ENCODE measurements at places on chromosomes 5 and 9.

DNA sequence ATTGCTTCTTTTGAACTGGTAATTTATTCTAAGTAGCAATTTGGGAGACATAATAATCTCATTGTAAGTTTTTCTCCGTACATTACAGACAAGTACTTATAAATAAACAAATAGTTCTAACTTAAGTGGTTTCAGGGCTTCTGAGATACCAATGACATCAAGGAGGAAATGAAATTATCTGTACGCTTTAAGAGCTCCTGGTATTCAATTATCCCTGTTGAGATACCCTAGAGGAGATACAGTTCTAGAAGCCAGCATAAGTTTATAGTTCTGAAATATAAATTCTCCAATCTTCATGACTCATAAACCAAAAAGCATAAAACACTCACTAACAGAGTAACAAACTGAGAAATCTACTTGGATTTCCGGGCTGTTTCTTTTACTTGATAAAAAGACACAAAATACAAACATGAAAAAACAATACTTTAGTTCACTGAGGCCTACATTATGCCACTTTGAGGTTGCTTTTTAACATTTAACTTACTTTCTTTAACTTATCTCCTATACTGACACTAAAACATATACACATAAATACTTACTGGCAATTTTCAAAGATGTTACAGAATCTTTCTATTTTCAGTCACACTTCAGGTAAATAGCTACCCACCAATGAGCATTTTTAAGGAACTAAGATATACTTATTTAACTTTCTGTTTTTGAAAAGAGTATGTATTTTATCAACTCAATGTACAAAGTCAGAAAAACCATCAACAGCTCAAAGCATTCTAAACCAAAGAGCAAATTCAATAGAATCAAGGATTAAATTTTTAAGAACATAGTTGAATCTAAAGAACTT is 7.5 kb downstream of the DCTN4 start:
- DNase-seq = no peak

DNA sequence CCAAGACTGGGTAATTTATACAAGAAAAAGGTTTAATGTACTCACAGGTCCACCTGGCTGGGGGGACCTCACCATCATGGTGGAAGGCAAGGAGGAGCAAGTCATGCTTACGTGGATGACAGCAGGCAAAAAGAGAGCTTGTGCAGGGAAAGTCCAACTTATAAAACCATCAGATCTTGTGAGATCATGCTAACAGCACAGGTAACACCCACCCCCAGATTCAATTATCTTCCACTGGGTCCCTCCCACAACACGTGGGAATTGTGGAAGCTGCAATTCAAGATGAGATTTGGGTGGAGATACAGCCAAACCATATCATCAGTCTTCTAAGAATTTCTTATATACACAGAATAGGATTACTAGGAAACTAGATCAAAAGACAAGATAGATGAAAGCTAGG is 555.6 kb downstream of the PRR16 start:
- DNase-seq = no peak

- no peak for DNase-seq
Measured at GRCh38 chr9:35749515-35750255, 598 bp downstream of the RGP1 start.

- no peak for DNase-seq
Measured at GRCh38 chr9:14272927-14273528, 40.9 kb downstream of the NFIB start.

DNA sequence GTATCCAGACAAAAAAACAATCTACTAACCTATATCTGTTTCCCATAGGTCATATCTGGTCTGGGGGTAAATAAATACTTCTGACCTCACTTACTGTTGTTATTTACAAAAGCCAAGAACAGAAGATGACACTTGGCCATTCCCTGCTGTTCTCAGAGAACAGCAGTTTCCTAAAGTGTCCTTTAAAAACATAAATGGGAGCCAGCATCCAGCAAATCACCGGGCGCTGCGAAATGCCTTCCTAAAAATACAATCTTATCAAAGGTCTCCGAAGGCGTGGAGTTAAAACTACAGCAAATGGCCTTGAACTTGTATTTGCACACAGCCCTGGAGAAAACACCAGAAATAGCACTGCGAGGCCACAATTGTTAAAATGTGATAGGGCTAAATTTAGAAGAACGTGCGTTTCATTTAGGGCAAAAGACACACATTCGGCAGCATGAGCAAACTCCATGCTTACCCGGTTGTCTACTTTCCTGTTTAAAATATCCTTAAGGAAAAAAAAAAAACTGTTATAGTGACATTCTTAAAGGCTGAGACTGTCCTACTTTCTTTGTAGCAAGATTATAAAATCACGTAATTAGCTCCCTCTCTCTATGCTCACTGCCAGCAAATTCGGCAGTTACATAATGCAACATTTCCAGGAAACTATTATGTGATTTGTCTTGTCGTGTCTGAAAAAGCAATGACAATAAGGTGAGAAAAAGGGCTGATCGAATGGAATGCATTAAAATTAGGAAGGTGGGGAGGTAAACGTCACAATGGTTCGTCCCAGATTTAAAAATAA is 1.5 kb downstream of the NFIL3 start:
- DNase-seq = no peak

- DNase-seq = no peak
Measured at GRCh38 chr5:35183556-35183955, 46.7 kb downstream of the PRLR start.

GRCh38 chr5:158487664-158488063 is 612.1 kb downstream of the EBF1 start:
- no peak for DNase-seq

- no peak for DNase-seq
Measured at GRCh38 chr5:53942724-53943123, 367.6 kb downstream of the ARL15 start.

DNA sequence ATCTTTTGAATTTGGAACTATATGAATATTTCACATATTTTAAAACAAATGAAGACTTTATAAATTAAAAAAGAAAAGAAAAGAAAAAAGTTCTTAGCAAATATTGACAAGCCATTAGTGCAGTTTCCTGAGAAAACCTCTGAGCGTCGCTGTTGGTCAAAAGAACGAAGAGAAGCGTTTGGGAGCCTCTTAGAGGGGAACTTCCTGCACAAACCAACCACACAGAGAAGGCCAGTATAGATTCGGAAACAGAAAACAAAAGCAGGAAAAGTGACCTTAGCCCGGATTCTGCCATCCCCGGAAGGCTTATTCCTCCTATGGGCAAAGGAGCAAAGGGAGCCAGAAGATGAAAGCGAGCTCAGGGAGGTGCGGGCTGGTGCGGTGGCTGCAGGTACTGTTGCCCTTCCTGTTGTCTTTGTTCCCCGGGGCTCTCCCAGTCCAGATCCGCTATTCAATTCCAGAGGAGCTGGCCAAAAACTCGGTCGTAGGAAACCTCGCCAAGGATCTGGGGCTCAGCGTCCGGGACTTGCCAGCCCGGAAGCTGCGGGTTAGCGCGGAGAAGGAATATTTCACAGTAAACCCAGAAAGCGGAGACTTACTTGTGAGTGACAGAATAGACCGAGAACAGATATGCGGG is at the start of gene PCDHGB2:
PCDHGB2 (plus strand) TSS at position 205 of the 637 bp plus-strand sequence; CDS start at position 347, 142 bp downstream.
- DNase-seq = no peak

- DNase-seq = no peak
Measured at GRCh38 chr9:20030221-20030620, 241.4 kb upstream of the SLC24A2 start.

DNA sequence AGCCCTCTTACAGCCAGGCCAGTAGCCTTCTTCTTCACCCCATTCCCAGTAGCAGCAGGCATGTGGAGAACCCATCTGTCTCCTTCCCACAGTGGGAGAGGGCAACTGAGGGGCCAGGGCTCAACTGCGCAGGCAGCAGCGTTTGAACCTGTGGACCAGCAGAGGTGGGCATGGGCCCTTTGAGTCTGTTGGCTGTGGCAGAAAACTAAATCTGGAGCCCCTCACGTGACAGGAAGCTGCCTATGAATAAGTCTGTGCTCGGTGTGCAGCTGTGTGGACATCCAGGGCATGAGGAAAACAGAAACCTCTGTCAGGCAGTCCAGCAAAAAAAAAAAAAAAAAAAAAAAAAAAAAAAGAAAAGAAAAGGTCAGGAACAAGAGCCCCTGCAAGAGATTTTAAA is 189.2 kb upstream of the NR3C1 start:
- no peak for DNase-seq

DNA sequence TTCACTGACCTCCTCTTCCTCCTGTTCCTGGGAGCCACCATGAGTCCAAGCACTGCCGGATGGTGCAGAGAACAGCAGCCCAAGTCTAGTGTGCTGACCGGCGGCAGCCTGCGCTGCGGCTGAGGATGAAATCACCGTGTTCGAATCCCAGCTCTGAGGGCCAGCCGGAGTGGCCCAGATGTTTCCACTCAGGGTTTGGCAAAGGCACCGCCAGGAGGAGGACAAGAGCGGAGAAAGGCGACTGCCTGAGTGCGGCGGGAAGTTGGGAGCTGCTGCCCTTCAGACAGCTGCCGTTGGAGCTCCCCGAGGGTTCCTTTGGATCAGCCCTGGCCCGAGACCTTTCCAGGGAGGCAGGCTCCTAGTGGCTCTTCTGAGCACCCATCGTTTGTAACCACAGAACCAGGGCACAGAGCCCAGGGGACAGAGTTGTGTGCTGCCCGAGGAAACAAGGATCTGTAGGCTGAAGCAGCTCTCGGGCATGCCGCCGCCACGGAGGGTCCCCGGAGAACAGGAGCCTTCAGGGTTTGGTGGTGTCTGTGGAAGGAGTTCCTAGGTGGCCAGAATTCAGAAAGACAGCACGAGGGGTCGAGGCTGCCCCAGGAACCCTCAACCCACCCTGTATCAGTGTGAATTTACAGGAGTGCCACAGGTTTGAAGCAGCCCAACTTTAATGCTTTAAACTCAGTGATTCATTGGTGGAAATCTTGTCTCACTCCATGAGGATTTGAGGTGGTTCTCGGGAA is 115.6 kb upstream of the COL5A1 start:
- no peak for DNase-seq

GRCh38 chr5:59126708-59127573 is 544.1 kb downstream of the RAB3C start:
- no peak for DNase-seq

GRCh38 chr9:125515983-125516940 is 190.7 kb downstream of the MAPKAP1 start:
- no peak for DNase-seq

DNA sequence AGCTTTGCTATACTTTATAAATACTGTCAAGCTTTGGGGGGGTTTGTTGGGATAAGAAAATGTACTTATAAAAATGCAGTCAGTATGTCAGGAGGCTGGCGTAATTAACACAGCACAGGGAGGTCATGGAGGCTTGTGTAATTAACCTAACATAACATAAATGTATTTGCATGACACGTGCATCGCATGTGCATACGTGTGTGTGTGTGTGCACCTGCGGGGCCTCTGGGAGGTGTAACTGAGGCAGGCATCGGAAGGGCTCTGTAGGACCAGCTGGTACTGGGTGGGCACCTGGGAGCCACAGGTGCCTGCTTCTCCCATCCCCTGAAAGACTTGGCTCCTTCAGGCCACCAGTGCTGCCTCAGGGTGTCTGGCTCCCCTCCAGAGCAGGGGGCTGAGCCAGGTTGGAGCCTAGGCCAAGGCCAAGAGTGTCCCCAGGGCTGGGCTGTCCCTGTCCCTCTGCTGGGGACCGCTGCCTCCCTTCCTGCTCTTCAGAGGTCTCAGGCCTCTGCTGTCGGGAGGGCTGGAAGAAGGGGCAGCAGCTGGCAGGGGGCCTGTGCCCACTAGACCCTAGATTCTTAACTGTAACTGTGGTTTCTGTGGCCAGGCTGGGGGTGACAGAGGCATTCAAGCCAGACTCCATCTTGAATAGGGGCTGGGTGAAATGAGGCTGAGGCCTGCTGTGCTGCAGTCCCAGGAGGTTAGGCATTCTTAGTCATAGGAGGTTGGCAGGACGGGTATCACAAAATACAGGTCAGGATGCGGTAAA is 9.0 kb downstream of the FCN2 start:
- no peak for DNase-seq

- no peak for DNase-seq
Measured at GRCh38 chr5:96402500-96402899, 30.5 kb downstream of the PCSK1 start.

GRCh38 chr9:26172301-26172700 is 494.1 kb upstream of the TUSC1 start:
- DNase-seq = no peak
